ENCODE measurements at places on chromosomes 11 and 22. TPM values are rescaled to one million over a fixed set of nuclear protein-coding genes. Genes with fewer than 3 reads are reported as not detected.

The OR8G1 gene
- total RNA-seq: not detected

The GGTLC3 gene
- not detected for total RNA-seq

The TRAF6 gene
- total RNA-seq: 10.9 TPM

The STK33 gene
- 3.9 TPM for total RNA-seq

The SAA4 gene
- total RNA-seq: not detected

The CSF2RB gene
- total RNA-seq: not detected

The CCDC188 gene
- total RNA-seq: not detected

The ZP1 gene
- total RNA-seq: not detected

The MS4A8 gene
- not detected for total RNA-seq

The CALCA gene
- not detected for total RNA-seq
